ENCODE measurements at places on chromosomes 7 and 10.

DNA sequence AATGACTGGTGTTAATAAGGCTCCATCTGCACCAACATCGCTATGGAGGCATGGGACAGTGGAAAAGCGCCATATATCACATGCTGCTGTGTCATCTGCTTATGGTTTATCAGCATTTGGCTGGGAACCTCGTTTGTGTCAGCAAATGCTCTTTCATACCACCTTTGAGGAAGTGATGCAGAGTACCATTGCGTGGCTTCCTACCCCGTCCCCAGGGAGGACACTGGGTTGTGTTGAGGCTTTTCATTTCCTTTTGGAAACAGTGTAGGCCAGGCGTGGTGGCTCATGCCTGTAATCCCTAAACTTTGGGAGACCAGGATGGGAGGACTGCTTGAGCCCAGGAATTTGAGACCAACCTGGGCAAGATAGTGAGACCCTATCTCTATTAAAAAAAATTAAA is 6.8 kb downstream of the TACR2 start:
- no peak for DNase-seq

DNA sequence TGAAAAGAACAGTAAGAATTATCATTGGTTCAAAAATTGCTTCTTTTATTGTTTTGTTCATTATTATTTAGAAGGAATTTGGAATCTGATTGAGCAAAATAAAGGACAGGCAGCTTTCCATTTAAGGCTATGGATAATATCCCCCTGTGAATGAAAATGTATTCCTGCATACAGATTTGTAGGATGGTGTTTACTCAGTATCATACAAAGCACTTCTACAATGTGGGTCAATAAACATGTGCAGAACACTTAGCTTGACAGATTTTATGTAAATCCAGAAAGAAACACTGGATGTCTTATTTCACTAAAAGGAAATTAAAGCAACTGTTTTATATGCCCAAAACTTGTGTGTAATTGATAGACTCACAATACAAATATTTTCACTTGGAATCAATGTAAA is 189.7 kb downstream of the THSD7A start:
- DNase-seq, result no peak

- no peak for DNase-seq
Observed at GRCh38 chr10:68043030-68043429, 32.1 kb downstream of the HERC4 start.

- DNase-seq, result no peak
Observed at GRCh38 chr7:69603937-69604494, 5.7 kb downstream of the AUTS2 start.

DNA sequence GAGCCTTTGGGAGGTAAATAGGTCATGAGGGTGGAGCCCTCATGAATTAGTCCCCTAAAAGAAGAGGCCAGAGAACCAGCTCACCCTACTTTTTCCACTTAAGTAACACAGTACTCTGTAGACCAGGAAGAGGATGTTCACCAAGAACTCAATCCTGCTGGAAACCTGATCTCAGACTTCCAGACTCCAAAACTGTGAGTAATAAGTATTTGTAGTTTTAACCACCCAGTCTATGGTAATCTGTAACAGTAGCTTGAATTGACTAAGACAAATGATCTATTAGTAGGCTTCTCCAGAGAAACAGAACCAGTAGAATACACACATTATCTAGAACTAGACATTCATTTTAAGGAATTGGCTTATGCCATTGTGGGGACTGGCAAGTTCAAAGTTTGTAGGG is 51.5 kb downstream of the ANKMY2 start:
- DNase-seq, result no peak

- DNase-seq, result no peak
Observed at GRCh38 chr10:126497672-126498071, 109.4 kb upstream of the ADAM12 start.

- DNase-seq, result no peak
Observed at GRCh38 chr7:36395171-36395894, 5.7 kb downstream of the ANLN start.

Measured in AG04450 (cell line).